ENCODE measurements at places on chromosomes 6 and 20. TPM values are rescaled to one million over a fixed set of nuclear protein-coding genes. Genes with fewer than 3 reads are reported as not detected.

DNA sequence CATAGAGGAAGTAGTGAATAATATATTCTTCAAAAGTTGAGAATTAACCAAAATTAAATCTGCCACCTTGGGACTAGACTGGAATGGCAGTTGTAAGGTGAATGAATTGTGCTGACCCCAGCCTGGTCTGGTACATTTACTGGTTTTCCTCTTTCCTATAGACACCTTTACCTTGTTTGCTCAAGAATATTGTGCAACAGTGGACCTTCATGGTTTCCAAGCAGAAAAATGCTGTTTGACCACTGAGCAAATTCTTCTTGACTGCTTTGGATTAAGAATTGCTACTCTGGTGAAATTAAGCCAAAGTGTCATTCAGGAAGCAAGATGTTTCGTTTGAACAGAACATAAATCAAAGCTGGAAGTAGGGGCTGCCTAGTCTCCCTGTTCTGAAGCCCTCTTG, 156.6 kb upstream of the TAB2 start:
- DNase-seq: no peak

- no peak for DNase-seq
Measured at GRCh38 chr20:50274570-50275430, 84.2 kb downstream of the CEBPB start.

GRCh38 chr6:134707342-134708031, 242.4 kb downstream of the ALDH8A1 start:
- DNase-seq: no peak

DNA sequence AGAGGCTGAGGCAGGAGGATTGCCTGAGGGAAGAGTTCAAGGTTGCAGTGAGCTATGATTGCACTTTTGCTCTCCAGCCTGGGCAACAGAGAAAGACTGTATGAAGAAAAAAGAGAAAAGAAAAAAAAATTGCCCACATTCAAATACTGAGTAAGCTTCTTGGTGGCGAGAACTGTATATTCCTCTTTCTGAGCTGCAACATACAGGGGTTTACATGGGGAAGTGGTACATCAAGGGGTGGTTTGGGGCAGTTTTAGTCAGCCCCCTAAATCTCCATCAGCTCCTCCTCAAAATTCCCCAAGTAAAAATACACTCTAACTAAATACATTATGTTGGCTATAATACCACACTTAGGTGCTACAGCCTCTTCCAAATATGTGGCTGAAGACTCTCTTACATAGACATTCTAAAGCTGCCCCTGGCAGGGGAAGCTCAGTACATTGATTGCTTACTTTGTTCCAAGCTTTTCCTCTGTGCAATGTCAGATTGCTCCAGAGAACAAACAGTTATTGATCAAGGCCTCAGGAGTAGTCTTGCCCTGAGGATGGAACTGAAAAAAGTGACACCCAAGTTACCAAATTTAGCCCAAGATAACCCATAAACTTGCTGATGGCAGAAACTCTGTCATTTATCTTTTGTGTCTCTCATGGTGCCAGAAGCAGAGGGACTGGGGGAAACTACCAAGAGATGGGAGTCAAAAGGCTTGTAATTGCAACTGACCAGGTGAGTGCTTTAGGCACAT, 107.4 kb upstream of the RIPOR2 start:
- DNase-seq: no peak

- peak; percentile 56 for DNase-seq
Measured at GRCh38 chr6:14144678-14145113, 27.1 kb downstream of the CD83 start.

GRCh38 chr20:19115581-19115980, 96.9 kb upstream of the SLC24A3 start:
- no peak for DNase-seq

- no peak for DNase-seq
Measured at GRCh38 chr20:52794853-52795252, 177.3 kb upstream of the TSHZ2 start.

GRCh38 chr6:144063744-144064401, 31.5 kb downstream of the SF3B5 start:
- DNase-seq: peak; percentile 54

- DNase-seq: no peak
Measured at GRCh38 chr6:2429032-2429431, 183.6 kb upstream of the GMDS start.

DNA sequence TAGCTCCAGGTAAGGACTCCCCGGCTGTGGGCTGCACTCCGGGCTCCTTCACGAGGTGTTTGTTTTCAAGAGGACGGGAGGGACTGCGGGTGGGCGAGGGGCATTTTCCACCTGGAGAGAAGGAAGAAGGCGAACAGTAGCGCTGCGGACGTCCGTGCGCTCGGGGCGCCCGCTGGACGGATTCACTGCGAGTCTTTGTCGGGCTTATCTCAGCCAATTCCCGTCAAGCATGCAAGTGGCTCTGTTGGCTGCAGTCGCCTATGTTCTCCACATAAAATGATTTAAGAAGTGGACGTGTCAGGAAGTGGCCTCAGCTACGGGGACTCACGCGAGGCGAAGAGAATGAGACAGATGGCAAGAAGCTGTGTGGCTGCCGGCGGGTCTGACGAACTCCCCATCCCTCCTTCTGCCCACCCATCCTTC, 332 bp downstream of the GRIK2 start:
- no peak for DNase-seq

DNA sequence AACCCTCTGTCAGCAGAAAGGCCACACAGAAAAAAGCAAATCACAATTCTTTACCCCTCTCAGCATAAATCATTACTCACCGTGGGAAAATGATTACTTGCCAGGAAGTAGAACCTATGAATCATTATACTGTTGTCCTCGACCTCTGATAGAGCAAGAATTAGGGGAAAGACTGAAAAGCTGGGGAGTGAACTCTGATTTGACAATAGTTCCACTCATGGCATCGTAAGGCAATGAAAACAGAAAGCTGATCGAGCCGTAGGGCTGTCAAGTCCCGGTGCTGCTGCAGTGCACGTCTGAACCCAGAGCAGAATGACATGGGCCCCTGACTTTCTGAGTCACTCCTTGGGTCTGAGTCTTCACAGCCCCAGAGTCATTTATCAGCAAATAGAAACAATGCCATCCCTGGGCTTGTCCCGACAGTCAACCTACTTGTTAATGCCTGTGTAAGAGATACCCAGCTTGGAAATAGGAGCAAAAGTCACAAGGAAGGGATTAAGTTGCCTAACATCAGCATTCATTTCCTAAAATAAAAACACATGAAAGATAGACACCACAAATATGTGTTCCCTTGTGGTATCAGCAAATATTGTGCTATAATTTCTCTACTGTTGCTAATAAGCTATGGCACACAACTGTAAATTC, 224.8 kb upstream of the MARCKS start:
- peak; percentile 29 for DNase-seq

DNA sequence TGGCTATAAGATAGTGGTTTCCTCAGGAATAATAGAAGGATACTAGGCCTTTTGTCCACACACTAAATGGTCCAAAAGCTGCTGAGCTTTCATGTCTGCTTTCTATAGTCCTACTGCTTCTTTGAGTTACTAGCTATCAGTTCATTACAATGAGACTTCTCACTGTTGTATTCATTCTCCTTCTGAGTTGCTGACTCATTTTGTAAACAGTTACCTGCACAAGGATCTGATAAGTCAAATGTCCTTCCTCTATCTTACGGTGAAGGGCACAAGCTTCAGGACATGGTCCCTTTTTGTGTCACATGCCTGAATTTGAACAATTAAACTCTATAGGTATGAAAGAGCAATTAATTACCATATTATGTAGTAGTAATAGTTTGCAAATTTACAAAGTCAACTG, 90.5 kb downstream of the MAN1A1 start:
- DNase-seq: no peak

- no peak for DNase-seq
Measured at GRCh38 chr6:109083657-109084056, 11.0 kb downstream of the SESN1 start.

DNA sequence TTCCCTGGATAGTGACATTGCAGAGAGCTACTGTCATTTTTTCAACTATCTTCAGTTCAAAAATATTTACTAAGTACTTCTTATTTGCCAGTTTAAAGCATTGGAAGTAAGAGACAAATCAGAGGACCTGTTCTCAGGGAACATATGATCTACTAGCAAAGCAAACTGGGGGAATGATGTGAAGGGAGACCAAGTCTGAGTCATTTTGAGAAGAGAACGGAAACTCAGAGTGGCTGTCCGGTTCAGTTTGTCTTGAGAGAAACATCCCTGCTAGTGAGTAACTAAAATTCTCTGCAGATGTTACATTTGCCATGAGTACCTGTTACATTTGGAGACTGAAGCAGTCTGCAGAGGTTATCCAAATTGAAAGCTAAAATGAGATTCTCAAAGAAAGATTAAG, 118.3 kb downstream of the KCNQ5 start:
- no peak for DNase-seq

DNA sequence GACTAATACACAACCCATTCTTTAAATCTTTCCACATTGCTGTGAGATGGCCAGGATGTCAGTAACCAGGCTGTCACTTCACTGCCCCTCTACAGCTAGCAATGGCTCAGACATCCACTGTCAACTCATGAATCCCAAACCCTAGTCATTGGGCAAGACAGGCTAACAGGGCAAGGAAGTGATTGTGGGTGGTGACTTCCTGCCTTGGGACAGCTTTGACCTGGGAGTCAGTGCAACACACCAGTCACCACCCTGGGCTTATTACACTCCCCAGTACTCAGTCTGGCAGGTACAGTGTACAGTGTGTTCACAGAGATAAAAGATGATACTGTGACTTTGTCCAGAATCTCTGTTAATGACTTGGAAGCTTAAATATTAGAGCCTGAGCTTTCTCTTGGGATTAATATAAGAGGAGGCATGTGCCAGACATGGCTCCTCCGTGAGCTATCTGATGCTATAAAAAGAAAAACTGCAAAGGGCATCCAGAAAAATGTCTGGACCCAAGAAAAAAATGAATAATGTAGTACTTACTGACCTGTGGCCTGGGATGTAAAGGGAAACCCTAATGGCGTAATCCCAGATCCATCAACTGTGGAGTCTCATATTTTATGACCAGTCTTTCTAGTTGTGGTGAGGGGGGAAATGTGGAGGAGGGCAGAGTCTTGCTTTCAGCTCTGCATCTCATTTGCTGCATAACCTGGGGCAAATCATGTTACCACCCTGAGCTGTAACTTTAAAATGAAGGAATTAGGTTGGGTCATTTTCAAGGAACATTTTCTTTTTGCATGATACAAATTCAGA, 244.4 kb downstream of the SLC24A3 start:
- peak; percentile 65 for DNase-seq

- DNase-seq: no peak
Measured at GRCh38 chr6:18312368-18312767, 48.0 kb upstream of the DEK start.

- no peak for DNase-seq
Measured at GRCh38 chr20:8530022-8530421, 398.0 kb downstream of the PLCB1 start.

GRCh38 chr6:56752009-56752408, 109.3 kb upstream of the DST start:
- DNase-seq: no peak

DNA sequence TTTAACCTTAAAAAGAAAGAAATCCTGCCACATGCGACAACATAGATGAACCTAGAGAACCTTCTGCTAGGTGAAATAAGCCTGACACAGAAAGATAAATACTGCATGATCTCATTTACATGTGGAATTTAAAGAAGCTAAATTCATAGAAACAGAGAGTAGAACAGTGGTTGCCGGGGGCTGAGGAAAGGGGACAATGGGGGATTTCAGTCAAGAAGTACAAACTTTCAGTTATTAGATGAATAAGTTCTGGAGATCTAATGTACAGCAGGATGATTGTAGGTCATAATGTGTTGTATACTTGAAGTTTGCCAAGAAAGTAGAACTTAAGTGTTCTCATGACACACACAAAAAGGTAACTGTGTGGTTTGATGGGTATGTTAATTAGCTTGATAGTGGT, 204.3 kb upstream of the PRSS16 start:
- DNase-seq: no peak

- no peak for DNase-seq
Measured at GRCh38 chr6:167300902-167301777, 10.0 kb downstream of the UNC93A start.

- DNase-seq: no peak
Measured at GRCh38 chr6:119643876-119644275, 294.3 kb upstream of the MAN1A1 start.

DNA sequence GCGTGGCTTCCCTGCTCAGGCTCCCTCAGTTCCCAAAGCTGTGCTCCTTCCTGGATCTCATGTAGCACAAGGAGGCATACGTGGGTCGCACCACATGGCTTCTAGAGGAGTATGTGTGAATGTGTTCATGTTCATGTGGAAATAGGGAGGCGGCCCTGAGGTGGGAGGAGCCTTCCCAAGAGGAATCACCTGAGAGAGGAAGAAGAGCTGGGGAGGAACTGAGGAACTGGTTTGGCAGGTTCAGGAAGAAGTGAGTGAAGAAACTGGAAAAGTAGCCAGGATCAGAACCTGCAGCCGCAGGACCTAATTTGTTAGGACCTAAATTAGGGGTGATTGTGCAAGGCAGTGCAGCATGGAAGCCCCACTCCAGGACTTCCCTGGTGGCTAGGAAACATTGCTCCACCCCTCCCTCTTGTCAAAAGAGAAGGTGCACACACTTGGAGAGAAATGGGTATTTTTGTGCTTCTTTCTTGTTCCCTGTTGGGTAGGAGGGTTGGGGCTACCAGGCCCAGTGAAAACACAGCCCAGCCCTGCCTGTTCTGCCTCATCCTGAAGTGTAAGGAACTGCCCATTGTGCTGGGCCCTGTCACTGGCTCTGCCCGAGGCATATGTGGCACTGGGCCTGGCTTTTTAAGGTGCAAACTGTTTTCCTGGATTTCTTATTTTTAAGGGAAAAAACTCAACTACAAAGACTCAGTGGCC, 20.7 kb downstream of the SYNJ2 start:
- no peak for DNase-seq

Gene CRIP3
- 7.3 TPM for polyA plus RNA-seq

Gene TFAP2C
- polyA plus RNA-seq: 1.1 TPM

Gene SNAP25
- 8.4 TPM for polyA plus RNA-seq

Gene DNAH8
- 0.90 TPM for polyA plus RNA-seq

Gene KIAA1755
- 2.1 TPM for polyA plus RNA-seq

Gene SNAI1
- polyA plus RNA-seq: 7.2 TPM

Gene CDKAL1
- polyA plus RNA-seq: 25.5 TPM

Gene PRRC2A
- polyA plus RNA-seq: 184 TPM

Gene TNNC2
- polyA plus RNA-seq: 0.47 TPM

Gene MCHR2
- not detected for polyA plus RNA-seq

Gene XKR7
- polyA plus RNA-seq: 0.35 TPM

Gene ID1
- 132 TPM for polyA plus RNA-seq

Gene GSTA4
- polyA plus RNA-seq: 116 TPM

Gene ZDHHC14
- polyA plus RNA-seq: 19.1 TPM

Gene NINL
- polyA plus RNA-seq: 69.2 TPM

Gene CST2
- not detected for polyA plus RNA-seq

Gene BPIFB1
- polyA plus RNA-seq: not detected

Data from left kidney (tissue), 8 donors.